ENCODE measurements at places on chromosomes 4 and X. TPM values are rescaled to one million over a fixed set of nuclear protein-coding genes. Genes with fewer than 3 reads are reported as not detected.
A peak's percentile ranks its signal among the peaks of the same experiment; 100 is the strongest.

Gene GAGE12H
- total RNA-seq = not detected

Gene HGFAC
- total RNA-seq = 0.67 TPM

Gene HSFX3
- total RNA-seq = not detected

- DNase-seq = no peak
These were observed 92.1 kb downstream of the AFF1 start for GRCh38 chr4:87026800-87027495.

DNA sequence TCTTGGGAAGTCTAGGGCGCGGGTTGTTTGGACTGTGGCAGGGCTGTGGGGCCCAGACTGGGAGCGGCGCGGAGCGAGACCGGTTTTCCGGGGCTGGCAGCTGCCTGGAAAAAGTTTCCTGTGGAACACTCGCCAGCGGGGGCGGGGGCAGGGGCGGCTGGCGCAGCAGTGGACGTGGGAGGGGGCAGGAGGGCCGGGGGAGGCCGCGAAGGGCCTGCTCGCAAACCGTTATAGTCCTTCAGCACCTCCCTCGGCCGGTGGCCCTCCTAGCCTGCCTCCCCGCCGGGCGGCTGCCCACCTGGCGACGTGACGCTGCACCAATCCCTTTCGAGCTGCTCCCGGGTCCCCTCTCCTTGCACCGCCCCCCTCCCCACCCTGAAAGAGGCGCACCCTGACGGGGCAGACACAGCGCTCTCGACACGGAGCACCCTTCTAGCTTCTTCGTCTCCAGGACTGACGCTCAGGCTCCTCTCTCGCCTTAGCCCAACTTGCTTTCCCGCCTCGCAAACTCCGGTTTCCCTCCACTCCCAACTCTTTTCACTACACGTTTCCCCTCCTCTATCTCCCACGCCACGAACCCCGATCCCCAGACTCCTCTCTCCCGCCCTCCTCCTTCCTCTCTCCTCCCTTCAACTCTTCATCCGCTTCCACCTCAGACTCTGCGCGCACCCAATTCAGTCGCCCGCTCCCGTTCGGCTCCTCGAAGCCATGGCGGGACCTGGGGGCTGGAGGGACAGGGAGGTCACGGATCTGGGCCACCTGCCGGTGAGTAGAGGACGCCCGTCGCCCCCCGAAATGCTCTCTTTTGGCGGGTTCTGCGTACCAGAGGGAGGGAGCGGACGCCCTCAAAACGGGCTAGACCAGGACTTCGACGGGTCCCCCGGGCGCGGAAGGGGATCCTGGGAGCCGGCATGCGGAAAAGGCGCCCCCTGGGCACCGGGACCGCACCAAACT lies at the start of gene NRK:
NRK (plus strand) TSS at position 402 of the 954 bp plus-strand sequence; CDS start at position 709, 307 bp downstream.
- peak; percentile 42 for DNase-seq

GRCh38 chr4:129326571-129327460 lies 230.9 kb downstream of the C4orf33 start:
- DNase-seq = no peak

GRCh38 chr4:55884093-55884850 lies 30.8 kb downstream of the EXOC1 start:
- no peak for DNase-seq

DNA sequence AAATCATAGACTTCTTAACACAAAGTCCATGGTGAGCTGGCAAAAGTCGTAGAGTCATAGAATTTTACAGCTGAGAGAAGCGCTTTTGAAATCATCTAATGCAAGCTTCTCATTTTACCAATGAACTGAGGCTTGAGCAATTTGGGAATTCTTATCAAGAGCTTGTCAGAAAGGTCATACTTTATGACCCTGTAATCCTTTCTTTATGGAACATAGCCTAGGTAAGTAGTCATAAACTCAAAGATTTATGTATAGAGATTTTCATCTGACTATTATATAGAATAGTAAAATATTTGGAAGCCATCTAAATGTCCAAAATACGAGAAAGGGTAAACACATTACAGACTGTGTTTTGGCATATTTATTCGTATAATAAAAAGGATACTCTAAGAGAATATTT lies 563.5 kb downstream of the PCDH7 start:
- DNase-seq = no peak

- no peak for DNase-seq
These were observed 204.8 kb upstream of the LDB2 start for GRCh38 chr4:17103231-17103630.

DNA sequence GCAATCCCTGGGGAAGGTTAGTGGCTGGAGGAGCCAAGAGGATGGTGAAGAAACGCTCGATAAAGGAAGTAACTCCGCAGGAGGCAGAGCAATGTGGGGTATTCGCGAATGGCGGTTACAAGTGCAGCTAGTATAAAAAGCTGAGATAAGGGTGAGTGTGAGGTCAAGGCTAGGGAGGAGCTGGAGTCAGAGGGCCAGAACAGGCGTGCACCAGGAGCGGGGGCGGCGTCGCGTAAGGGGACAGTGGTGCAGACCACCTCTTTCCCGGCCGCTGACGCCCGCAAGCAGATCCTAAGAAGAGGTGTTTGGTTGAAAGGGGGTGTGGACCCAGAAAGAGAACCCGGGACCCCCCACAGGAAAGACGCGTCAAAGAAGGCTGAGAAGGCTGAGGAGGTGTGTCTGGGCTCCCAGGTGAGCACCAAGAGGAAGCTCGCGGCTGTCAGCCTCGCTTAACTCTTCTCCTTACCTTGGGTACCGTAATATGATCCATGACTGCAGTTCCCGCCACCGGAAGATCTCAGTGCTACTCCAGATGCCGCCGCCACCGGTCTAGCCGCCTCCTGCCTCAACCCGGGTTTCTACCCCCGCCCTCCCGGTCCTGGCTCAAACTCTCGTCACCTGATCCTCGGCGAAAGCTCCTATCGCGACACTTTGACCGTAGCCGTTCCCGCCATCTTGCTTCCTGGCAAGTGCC lies at the start of gene MTMR8:
MTMR8 (minus strand) TSS at position 579 of the 694 bp plus-strand sequence; CDS start at position 490, 89 bp downstream.
- peak; percentile 72 for DNase-seq

Gene HHIP
- not detected for total RNA-seq

DNA sequence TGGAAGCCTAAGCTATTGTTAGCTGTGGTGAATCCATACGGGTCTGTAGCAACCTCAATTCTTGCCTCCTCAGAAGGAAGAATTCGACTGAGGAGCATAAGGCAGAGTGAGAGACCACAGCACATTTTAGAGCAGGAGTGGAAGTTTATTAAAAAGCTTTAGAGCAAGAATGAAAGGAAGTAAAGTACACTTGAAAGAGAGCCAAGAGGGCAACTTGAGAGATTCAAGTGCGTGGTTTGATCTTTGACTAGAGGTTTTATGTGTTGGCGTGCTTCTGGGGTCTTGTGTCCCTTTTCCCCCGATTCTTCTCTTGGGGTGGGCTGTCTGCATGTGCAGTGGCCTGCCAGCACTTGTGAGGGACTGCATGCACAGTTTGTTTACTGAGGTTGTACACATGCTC lies 880.6 kb upstream of the INTU start:
- no peak for DNase-seq

- no peak for DNase-seq
These were observed 4.8 kb upstream of the SCOC start for GRCh38 chr4:140368686-140369085.

GRCh38 chrX:16977771-16978170 lies 31.3 kb downstream of the REPS2 start:
- DNase-seq = no peak

Gene ERCC6L
- 0.05 TPM for total RNA-seq

Gene FRG2
- not detected for total RNA-seq

- no peak for DNase-seq
These were observed 28.2 kb downstream of the F11 start for GRCh38 chr4:186294160-186294559.

Gene ATOH1
- total RNA-seq = 0.15 TPM

Gene CDX4
- total RNA-seq = not detected

DNA sequence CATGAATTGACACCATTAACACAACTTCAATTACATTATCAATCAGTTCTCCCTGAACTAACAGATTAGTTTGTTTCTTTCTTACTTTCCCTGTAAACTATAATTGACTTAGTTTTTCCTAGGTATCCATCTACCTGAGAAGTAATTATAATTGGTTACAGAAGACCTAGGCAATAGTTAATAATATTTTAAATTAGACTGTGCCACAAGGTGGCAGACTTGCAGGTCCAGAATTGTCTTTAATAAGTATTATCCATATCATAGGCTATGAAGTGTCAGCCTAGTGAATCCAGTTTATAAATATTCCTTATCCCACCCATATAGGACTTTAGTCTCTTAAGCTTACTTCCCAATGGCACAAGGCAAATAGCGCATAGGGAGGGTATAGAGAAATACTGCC lies 48.9 kb upstream of the FAM47B start:
- no peak for DNase-seq

Gene PDGFRA
- total RNA-seq = 21.6 TPM

DNA sequence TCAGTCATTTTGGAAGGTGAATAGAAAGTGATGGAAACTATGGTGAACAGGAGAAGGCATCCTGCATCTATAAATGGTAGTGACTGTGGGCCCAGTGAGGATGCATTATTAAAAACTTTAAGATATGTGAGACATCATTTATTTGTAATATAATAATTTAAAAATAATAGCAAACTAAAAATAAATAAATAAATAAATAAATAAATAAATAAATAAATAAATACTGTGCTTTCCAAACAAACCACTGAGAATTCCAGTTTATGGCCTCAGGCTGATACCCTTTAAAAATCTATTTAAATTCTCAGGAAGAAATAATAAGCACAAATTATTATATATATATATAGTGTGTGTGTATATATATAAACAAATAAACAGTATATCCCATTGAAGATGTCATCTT lies 248.0 kb upstream of the DCAF8L1 start:
- no peak for DNase-seq

GRCh38 chr4:180465364-180465763 lies 1777.8 kb upstream of the TENM3 start:
- no peak for DNase-seq

DNA sequence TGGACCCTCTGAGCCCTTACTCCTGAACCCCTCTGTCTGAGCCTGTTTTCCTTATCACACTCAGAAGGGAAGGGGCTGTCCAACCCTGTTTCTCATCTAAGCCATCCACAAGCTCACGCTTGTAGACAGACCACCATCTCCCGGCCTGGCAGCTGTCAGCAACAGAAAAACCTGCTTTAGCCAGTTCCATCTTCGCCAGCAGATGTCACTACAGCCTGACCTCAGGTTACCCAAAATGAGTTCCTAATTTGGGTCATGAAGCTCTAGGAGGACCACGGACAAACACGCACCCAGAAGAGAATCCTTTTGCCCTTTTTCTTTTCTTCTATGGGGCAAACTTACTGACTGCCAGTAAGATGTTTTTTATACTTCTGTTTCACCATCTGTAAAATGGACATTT lies 445.4 kb downstream of the BCOR start:
- DNase-seq = no peak

DNA sequence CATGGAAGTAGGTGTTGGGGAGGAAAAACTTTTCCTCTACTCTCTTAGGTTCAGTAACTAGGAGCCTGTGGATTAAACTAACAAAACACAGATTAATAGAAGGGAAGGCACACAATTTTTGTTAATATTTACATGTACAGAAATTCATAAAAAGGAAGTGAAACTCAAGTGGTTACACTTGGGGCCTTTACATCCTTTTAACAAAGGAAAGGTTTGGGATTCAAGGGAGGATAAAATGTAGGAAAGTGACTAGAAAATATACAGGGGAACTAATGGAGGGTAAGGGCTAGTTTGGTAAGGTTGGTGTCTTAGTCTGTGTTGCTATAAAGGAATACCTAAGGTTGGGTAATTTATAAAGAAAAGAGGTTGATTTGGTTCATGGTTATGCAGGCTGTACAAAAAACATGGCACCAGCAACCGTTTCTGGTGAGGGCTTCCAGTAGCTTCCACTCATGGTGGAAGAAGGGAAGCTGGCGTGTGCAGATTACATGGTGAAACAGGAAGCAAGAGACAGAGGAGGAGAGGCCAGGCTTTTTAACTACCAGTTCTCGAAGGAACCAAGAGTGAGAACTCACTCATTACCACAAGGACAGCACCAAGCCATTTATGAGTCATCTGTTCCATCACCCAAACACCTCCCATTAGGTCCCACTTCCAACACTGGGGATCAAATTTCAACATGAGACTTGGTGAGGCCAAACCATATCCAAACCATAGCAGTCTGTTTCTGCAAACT lies 124.4 kb downstream of the CHRDL1 start:
- DNase-seq = no peak

Gene CENPVL3
- not detected for total RNA-seq

Gene SPIN2A
- total RNA-seq = 0.22 TPM
